Activated T-cell treated with anti-CD3 and anti-CD28 coated beads, Interleukin-2, amount 50 U/mL, for 1 hour (primary cell): ENCODE measurements at places on chromosomes 7 and 10.

DNA sequence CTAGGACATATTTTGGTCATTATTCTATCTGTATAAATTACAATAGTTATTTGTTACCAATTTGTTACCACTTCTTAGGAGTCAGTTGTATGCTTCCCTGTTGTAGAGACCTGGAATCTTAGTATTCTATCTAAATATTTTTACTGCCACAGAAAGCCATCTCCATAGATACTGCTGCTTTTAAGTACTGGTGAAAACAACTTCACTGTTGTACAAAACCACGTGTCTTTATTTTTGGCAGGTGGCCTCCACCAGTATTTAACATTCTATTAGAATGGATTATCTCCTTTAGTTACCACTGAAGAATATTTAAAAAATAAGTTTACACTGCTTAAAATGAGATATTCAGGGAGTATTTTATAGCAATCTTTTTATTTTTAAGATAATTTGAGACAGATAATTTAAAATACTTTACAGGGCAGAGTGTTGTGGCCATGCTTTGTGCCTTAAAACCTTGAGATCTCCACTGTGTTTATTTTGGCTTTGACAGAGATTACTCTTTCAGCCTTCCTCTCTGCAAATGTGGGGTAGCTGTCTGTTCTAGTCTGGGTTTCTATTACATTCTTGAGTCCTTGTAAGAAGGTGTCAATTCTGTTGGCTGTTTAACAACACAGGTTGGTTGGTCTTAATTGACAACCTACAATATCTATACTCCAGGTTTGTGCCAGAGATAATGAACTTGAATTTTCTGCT lies 185.6 kb downstream of the LRRC4 start:
- DNase-seq, result no peak

DNA sequence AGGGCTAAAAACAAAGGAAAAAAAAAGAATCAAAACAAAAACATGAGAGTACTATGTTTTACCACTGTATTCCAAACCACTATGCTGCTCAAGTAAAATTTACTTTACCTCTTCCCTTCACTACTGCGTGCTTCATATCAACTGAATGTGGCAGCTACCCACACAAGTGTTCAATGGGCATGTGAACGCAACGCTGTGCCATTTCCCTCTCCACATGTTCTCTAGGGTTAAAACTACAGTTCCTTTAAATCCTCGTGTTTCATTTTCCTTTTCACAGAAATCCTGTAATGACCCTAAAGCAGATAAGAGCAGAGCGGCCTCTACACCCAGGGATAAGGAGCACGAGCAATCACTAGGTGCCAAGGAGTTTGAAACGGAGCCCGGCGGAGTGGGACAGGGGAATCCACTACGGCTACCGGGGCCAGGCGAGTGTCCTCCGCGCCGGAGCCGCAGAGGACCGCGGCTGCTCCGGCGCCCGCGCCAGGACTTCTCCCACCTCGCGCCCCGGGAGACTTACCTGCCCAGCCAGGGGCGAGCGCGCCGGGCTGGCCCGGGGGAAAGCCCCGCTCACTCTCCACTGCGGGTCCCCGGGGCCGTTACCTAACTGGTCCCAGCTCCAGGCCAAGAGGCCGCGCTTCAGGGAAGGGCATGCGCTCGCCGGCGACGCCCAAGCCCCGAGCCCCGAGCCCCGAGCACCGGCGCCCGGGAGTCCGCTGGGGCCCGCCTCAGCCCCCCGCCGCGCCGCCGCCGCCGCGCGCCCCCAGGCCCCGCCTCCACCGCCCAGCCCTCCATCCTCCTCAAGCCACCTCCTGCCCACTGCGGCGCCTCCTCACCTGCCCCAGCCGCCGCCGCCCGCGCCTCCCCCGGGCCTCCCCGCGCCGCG lies 711 bp downstream of the NAMPT start:
- peak; percentile 48 for DNase-seq

- DNase-seq, result no peak
These were observed 177.7 kb downstream of the KCNMA1 start for GRCh38 chr10:77459905-77460304.

DNA sequence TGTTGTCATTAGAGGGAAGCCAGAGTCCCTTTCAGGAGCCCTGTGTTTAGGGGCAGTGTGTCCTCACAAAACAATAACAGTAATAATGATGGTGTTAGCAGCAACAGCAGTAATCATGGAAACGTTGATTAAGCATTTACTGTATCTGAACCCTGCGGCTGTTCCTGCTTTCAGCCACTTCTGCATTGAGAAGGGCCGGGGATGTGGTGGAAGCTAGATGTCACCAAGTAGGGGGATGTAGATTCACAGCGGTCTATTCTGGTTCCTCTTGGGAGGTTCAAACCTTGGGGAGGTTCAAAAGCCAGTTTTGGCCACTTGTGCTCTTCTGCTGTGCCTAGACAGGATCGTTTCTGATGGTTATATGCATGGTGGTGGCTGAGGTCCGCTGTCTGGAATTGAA lies 44.8 kb downstream of the PRPF18 start:
- DNase-seq, result no peak

- DNase-seq, result no peak
These were observed 61.6 kb upstream of the UNC5B start for GRCh38 chr10:71150796-71151195.

- no peak for DNase-seq
These were observed 30.2 kb downstream of the MICALL2 start for GRCh38 chr7:1428941-1429501.

DNA sequence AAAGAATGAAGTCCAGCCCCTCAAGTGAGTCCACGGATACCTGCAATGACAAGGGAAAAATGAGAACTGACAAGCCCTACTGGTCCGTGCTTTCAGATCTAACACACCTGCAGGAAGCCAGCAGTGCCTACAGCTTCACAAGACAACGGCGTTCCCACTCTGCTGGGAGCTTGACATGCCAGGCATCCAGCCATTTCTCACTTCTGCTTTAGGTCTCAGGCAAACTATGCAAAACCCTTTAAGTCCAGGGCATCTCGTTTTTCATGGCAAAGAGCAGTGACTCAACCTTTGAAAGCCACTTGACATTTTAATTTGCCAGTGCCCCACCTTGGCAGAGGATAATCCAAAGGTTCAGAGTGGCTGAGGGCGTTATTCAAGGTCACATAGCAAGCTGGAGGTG lies 49.1 kb upstream of the GPAM start:
- DNase-seq, result no peak

GRCh38 chr7:50661345-50662040 lies 96.3 kb upstream of the DDC start:
- peak; percentile 30 for DNase-seq

DNA sequence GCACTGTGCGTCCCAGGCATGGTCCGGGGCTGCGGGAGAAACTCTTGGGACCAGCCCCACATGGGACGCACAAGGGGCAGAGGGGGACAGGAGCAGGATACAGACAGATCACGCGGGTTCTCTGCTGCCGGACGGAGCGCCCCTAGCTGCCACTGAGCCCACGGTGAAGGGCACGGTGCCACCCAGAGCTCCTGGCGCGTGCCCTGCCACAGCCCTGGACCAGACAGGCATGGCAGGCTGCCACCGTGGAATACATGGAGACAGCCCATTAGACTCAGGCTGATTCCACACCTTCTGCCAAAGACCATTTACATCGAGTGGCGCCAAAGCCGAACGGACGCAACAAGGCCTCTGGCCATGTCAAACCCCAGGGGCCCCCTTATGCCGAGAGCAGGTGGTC lies 90.4 kb downstream of the MAD1L1 start:
- DNase-seq, result no peak

- no peak for DNase-seq
These were observed 3.3 kb downstream of the NUDT13 start for GRCh38 chr10:73113551-73113950.

DNA sequence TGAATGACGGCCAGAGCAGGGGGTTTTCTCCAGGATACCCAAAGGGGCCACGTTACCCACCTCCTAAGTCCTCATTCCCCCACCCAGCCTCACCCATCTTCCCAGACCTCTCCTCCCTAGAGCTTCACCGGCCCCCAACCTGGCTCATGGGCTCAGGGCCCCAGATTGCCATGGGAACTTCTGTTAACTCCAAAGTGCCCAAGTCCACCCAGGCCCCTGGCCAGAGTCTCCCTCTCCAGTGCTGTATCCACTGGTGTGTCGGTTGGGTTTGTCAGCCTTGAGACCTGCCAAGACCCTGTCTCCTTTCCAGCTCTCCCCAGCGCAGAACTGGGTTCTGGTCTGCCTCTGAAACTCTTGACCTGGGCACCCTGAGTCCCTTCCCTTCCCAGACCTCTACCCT lies 37.1 kb upstream of the ZMIZ2 start:
- DNase-seq, result no peak

GRCh38 chr7:41573015-41573414 lies 129.9 kb downstream of the INHBA start:
- DNase-seq, result no peak

DNA sequence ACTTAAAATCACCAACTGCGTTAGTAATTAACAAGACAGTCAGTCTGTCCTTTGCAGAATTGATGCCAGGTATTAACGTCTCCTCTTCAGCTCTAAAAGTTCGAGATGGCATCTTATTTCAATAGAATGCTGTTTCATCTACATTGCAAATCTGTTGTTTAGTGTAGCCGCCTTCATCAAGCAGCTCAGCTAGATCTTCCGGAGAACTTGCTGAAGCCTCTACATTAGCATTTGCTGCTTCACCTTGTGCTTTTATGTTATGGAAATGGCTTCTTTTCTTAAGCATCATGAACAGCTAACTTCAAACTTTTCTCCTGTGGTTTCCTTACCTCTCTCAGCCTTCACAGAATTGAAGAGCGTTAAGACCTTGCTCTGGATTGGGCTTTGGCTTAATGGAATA lies 95.5 kb upstream of the FAM20C start:
- no peak for DNase-seq

- no peak for DNase-seq
These were observed 55.6 kb upstream of the KMT2E start for GRCh38 chr7:104958371-104958865.

GRCh38 chr10:108913300-108913699 lies 1010.0 kb downstream of the XPNPEP1 start:
- DNase-seq, result no peak

DNA sequence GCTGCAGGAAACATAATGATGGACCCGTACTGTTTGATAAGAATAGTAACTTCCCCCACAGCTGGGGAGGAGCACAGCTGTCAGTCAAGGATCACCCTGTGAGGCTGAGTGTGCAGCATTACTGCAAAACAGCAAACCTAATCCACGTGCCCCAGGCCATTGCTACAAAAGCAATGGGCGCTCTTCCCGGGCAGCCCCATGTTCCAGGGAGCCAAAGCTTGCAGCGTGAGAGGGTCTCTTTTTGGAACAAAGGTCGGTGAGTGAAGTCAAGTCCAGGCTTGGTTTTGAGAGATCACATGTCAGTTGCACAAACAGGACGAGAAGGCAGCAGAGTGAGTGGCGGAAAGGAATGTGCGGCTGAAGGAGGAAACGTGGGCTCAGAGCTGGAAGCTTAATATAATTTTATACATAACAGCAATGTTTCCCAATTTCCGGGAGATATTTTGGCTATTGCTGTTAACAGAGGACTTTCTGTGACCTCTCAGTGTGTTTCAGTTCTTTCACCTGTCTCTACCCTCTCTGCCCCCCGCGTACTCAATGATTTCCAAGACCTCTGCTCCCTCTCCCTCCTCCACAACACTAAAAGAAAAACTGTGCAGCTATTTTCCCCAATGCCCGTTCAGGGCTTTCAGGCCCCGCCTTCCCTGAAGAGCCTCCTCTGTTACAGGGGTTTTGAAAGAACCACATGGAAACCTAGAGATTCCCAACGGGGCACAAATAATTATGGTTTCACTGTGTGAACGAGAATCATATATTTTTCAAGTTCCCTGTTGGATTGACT lies 128.9 kb downstream of the MTPAP start:
- DNase-seq, result no peak

- no peak for DNase-seq
These were observed 8.1 kb downstream of the TOMM7 start for GRCh38 chr7:22814261-22815208.

- no peak for DNase-seq
These were observed 7.5 kb downstream of the ZYX start for GRCh38 chr7:143388491-143389101.

GRCh38 chr10:33749790-33750189 lies 415.3 kb upstream of the NRP1 start:
- no peak for DNase-seq
